Activated naive CD8-positive, alpha-beta T cell treated with anti-CD3 and anti-CD28 coated beads for 36 hours (primary cell): ENCODE measurements at places on chromosomes 1 and 21. TPM values are rescaled to one million over a fixed set of nuclear protein-coding genes. Genes with fewer than 3 reads are reported as not detected.

Gene CACNA1E
- 0.04 TPM for total RNA-seq

Gene SMIM1
- 1.5 TPM for total RNA-seq

Gene ACTL8
- not detected for total RNA-seq

Gene CR1
- total RNA-seq: not detected

Gene MARK1
- total RNA-seq: not detected

Gene PGLYRP4
- not detected for total RNA-seq

Gene SH2D5
- 2.8 TPM for total RNA-seq

Gene LSS
- 16.7 TPM for total RNA-seq

Gene AHDC1
- total RNA-seq: 10.0 TPM

Gene FCGR1A
- not detected for total RNA-seq

Gene CCDC181
- total RNA-seq: 0.62 TPM

Gene LCE1F
- not detected for total RNA-seq

Gene CLSTN1
- total RNA-seq: 31.0 TPM

Gene STUM
- not detected for total RNA-seq

Gene ARHGEF10L
- total RNA-seq: not detected

Gene OLFML2B
- total RNA-seq: not detected

Gene MSH4
- total RNA-seq: 0.35 TPM

Gene LENEP
- 0.66 TPM for total RNA-seq

Gene RGS1
- 8.4 TPM for total RNA-seq

Gene ILDR2
- 5.7 TPM for total RNA-seq

Gene PACC1
- total RNA-seq: 13.9 TPM

Gene DMRTA2
- not detected for total RNA-seq

Gene TINAGL1
- total RNA-seq: not detected

Gene LCE2B
- total RNA-seq: not detected

Gene KANK4
- total RNA-seq: not detected

Gene LIN28A
- not detected for total RNA-seq

Gene ZNF683
- 0.32 TPM for total RNA-seq

Gene CLCA1
- total RNA-seq: not detected

Gene TMIGD3
- total RNA-seq: not detected

Gene OR2L3
- total RNA-seq: not detected

Gene CFHR3
- not detected for total RNA-seq

Gene UBIAD1
- 41.4 TPM for total RNA-seq

Gene DDX20
- 21.8 TPM for total RNA-seq

Gene TCHH
- 0.12 TPM for total RNA-seq

Gene CD2
- 291 TPM for total RNA-seq

Gene IGFN1
- not detected for total RNA-seq

Gene GJA5
- total RNA-seq: not detected

Gene OPRD1
- not detected for total RNA-seq

Gene IGSF5
- not detected for total RNA-seq

Gene PANK4
- total RNA-seq: 34.3 TPM

Gene HORMAD1
- total RNA-seq: not detected

Gene RFX5
- 58.6 TPM for total RNA-seq

Gene SRM
- total RNA-seq: 388 TPM

Gene OR14K1
- total RNA-seq: not detected

Gene AMY2B
- total RNA-seq: 4.6 TPM

Gene LRRC71
- not detected for total RNA-seq

Gene SLAMF1
- 39.8 TPM for total RNA-seq

Gene PKP1
- 0.04 TPM for total RNA-seq

Gene LEMD1
- not detected for total RNA-seq

Gene SPRR2F
- total RNA-seq: not detected

Gene OLIG2
- not detected for total RNA-seq

Gene DHX9
- total RNA-seq: 318 TPM

Gene ZNF695
- 0.68 TPM for total RNA-seq

Gene ATF6
- 20.2 TPM for total RNA-seq

Gene REG4
- 12.3 TPM for total RNA-seq

Gene ZMYND12
- 0.47 TPM for total RNA-seq
